ENCODE measurements at places on chromosomes 7 and 10. TPM values are rescaled to one million over a fixed set of nuclear protein-coding genes. Genes with fewer than 3 reads are reported as not detected.

DNA sequence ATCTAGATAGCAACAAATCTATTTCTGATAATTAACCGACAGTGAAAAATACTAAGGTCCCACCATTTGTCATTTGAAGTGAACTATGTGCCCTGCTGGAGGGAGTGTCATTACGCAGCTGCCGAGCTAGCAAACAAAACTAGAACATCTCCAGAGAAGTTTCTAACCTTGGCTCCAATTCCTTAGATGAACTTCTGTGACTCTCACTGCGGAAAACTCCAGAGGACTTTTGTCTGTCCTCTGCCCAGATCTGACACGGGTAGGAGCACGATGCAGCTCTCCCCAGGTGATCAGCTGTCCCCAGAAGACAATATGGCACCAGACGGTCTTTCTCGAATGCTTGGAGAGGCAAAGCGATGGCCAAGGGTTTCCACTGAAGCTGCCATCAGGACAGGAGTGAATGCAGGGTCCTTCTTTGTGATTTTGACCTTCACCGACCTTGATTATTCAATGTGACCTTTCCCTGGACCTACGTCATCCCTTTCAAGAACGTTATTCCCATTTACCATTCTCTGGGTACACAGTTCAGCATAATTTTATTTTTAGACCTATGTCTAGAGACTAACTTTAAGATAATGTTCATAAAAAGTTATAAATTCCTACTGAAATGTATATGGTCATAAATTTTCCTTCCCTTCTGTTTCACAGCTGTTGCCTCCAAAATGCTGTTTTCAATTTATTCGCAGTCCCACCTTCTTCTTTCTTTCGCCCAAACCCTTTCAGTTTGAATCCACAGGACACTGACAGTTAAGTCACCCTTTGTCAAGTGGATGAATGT, 116.7 kb upstream of the C7orf33 start:
- DNase-seq, result no peak

DNA sequence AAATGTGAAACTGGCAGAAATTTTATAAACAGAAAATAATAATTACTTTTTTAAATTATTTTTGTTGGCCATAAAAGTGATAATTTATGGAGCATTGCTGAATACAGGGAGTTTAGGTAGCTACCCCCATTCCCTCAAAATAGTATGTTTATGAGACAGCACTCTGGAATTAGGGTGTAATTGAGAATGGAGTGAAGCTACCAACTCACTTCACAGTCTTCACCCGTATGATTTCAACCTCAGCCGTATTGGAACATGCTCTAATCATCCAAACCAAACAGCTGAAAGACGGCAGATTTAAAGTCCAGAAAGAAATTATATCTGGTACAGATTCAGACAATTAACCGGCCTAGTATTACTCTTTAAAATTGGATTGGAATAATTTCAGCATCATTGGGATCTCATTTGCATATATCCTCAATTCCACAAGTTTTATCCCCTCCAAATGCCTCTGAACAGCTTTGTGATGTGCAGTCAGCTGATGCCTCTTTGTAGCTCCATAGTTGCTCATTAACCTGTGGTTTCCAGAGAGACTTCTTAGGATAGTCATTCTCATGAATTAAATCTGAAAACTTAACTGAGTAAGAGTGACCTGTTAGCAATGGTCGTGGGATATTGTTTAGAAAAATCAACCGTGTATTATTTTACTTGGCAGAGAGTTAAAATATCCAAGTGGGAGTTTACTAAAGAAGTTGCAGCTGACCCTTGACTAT, 59.1 kb upstream of the GJD4 start:
- DNase-seq, result no peak

DNA sequence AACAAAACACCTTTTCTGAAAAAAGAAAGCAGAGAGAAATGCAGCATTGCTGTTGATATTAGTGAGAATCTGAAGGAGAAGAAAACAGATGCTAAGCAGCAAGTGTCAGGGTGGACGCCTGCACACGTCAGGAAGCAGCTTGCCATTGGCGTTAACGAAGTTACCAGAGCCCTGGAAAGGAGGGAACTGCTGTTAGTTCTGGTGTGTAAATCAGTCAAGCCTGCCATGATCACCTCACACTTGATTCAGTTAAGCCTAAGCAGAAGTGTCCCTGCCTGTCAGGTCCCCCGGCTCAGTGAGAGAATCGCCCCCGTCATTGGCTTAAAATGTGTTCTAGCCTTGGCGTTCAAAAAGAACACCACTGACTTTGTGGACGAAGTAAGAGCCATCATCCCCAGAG, 6.4 kb downstream of the RPP38 start:
- no peak for DNase-seq

- DNase-seq, result no peak
Observed at GRCh38 chr10:70379581-70380176, 2.7 kb downstream of the LRRC20 start.

- DNase-seq, result no peak
Observed at GRCh38 chr10:123200531-123200930, 46.3 kb downstream of the BUB3 start.

GRCh38 chr10:23367896-23368595, 23.4 kb upstream of the C10orf67 start:
- DNase-seq, result no peak

DNA sequence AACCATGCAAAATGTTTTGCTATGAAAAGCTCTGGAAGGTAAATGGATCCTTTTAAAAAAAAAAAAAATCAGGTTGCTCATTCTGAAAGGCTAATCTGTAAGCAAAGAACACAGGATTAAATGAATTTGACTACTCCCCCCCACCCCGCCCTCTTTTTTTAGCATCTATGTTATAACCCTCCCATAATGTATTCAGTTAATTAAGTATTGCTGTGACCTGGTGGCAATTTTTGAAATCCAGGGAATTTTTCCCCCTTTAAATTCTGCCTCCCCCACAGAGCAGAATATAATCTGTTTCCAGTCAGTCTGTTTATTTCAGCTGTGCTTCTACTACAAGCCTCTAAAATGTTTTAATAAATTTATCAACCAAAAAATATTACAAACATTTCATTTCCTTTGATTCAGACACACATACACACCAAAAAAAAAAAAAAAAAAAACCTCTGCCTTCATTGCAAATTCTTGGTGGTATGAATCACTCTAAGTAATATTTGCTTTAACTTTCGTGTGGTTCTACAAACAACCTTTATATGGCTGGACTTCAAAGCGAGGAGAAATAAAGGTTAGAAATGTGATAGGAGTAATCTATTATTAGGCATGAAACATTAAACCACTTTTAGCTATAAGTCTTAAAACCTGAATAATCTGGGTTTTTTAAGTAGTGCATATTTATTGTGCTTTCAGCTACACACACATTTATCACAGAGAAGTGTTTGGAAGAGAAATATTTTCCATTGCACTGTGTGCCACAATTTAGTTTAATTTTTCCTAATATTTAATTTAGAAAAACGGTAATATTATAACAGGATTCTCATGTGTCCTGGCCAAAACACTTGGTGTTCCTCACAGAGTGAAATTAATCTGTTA, 64.4 kb upstream of the ARID5B start:
- DNase-seq, result no peak

GRCh38 chr7:47973739-47974138, 5.7 kb downstream of the HUS1 start:
- no peak for DNase-seq

DNA sequence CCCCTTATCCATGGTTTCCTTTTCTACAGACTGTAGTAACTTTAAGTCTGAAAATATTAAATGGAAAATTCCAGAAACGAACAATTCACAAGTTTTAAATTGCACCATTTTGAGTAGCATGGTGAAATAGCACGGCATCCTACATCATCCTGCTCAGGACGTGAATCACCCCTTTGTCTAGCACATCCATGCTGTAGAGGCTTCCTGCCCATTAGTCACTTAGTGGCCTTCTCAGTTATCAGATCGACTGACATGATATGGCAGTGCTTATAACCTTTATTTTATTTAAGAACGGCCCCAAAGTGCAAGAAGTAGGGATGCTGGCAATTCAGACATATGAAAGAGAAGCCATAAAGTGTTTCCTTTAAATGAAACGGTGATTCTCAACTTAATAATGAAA, 82.7 kb downstream of the CPXM2 start:
- DNase-seq, result no peak

DNA sequence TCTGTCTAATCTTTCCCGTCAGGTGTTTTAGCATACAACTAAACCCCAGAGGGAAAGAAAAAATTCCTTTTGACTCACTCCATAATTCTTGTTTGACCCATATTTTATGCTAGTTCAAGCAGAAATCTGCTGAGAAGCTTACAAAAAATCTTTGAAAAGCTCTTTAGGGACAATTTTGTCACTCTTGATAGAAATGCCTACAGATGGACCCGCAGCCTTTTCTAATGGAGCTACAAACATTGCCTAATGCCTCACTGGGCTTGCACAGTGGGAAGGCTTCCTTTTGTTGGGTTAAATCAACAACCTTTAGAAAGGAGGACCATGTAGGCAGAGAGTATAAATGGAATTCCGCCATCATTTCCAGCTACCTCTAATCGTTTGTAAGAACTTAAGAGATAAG, 344.5 kb downstream of the PCLO start:
- no peak for DNase-seq

- no peak for DNase-seq
Observed at GRCh38 chr7:129366-130221, 62.8 kb upstream of the FAM20C start.

GRCh38 chr10:124732931-124733570, 11.1 kb downstream of the FAM53B start:
- DNase-seq, result peak; percentile 82

DNA sequence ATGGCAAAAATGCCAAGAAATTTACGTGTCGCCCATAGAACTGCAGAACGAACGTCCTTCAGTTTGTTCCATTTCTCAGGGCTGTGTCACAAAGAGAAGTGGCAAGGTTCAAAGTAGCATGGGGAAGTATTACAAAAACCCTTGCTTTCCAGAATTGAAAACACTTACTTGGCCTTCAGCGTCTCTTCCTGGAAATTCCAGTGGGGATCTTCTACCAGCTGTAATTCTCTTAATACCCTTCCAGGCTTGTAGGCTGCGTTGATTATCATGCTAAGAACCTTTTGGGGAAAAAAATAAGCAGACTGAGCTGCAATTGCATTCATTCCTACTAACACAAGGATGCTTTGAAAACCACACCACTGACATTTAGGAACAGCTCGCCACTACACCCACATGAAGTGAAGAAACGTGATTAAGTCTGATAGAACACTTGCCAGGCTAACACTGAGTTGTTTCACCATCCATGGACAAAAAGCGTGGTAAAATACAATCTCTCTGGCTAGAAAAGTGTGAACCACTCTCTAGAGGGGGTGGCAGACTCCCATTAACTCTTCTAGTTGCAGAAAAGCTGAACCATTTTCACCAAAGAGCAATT, 222.3 kb downstream of the SFMBT2 start:
- DNase-seq, result no peak

- no peak for DNase-seq
Observed at GRCh38 chr10:60277656-60278055, 112.0 kb downstream of the ANK3 start.

DNA sequence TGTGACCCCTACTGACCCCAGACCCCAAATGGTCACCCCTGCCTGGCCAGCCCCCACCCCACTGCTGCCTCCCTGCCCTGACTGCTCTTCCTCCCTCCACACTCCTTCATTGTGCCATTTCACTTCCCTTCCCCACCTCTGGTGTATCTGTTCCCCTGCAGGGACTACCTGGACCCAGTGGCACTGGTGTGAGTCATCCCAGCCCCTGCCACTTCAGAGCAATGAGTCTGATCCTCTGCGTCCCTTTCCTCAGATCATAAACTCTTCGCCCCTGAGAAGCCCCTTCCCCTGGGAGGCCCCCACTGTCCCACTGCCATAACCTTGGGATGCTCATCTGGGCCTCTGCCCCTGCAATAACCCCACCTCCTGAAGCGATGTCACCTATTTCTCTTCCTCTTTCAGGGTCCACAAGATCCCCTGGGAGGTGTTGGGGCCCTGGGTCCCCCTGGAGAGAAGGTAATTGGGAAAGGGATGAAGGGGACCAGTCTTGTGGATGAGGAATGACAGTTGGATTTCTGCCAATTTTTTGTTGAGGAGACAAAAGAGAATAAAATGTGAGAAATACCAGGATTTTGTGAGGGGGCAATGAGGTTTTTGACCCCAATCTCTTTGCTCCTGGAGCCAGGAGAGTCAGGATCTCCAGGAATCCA, 19.1 kb upstream of the VOPP1 start:
- DNase-seq, result no peak

GRCh38 chr10:43134126-43134905, 3.9 kb upstream of the CSGALNACT2 start:
- DNase-seq, result no peak

GRCh38 chr10:103803941-103804340, 51.4 kb downstream of the SH3PXD2A start:
- no peak for DNase-seq

- no peak for DNase-seq
Observed at GRCh38 chr7:87715545-87715944, 87.3 kb downstream of the RUNDC3B start.

- no peak for DNase-seq
Observed at GRCh38 chr10:126663328-126663727, 7.2 kb downstream of the C10orf90 start.

GRCh38 chr7:87645446-87645845, 17.2 kb downstream of the RUNDC3B start:
- DNase-seq, result no peak

DNA sequence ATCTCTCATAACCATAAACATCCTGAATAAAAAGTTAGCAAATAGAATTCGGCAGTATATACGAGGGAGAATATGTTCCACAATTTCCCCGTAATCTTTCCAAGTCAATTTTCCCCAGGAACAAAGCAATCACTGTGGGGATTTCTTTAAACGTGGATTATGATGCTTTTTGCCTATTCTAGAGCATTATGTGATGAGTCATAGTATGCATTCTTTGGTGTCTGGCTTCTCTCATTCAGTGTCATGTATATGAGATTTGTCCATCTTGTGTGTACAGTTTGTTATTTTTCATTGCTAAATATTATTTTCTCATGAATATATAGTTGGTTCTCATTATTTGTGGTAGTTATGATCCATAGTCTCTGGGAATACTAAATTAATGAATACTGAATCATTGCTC, 9.9 kb upstream of the OR9A4 start:
- no peak for DNase-seq

DNA sequence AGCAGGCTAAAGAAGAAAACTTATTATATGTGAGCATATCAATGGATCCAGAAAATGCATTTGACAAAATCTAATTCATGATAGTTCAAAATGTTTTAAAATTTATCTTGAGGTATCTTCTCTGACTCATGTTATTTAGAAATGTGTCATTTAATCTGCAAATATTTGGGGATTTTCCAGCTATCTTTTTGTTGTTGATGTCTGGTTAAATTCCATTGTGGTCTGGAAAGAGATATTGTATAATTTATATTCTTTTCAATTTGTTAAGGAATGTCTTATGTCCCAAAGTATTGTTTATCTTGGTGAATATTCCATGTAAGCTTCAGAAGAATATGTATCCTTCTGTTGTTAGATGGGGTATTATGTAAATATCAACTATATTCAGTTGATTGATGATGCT, 942.5 kb downstream of the KCNMA1 start:
- DNase-seq, result no peak

GRCh38 chr7:24637706-24638105, 64.5 kb downstream of the PALS2 start:
- DNase-seq, result no peak

TRIM50 gene
- 0.71 TPM for total RNA-seq

LIPM gene
- not detected for total RNA-seq

WDR86 gene
- 101 TPM for total RNA-seq

CTTNBP2 gene
- 21.5 TPM for total RNA-seq

ZNF3 gene
- 25.3 TPM for total RNA-seq

RFC2 gene
- 17.1 TPM for total RNA-seq

ADRB1 gene
- 0.76 TPM for total RNA-seq

DYNC1I1 gene
- 4.3 TPM for total RNA-seq

PCGF6 gene
- total RNA-seq, result 10.2 TPM

MUC12 gene
- not detected for total RNA-seq

ANAPC16 gene
- total RNA-seq, result 76.1 TPM

REPIN1 gene
- 54.0 TPM for total RNA-seq
